ENCODE measurements at places on chromosomes 16 and 17.
A peak's percentile ranks its signal among the peaks of the same experiment; 100 is the strongest.

- DNase-seq, result no peak
Measured at GRCh38 chr17:57667461-57667923, 77.6 kb downstream of the CCDC182 start.

DNA sequence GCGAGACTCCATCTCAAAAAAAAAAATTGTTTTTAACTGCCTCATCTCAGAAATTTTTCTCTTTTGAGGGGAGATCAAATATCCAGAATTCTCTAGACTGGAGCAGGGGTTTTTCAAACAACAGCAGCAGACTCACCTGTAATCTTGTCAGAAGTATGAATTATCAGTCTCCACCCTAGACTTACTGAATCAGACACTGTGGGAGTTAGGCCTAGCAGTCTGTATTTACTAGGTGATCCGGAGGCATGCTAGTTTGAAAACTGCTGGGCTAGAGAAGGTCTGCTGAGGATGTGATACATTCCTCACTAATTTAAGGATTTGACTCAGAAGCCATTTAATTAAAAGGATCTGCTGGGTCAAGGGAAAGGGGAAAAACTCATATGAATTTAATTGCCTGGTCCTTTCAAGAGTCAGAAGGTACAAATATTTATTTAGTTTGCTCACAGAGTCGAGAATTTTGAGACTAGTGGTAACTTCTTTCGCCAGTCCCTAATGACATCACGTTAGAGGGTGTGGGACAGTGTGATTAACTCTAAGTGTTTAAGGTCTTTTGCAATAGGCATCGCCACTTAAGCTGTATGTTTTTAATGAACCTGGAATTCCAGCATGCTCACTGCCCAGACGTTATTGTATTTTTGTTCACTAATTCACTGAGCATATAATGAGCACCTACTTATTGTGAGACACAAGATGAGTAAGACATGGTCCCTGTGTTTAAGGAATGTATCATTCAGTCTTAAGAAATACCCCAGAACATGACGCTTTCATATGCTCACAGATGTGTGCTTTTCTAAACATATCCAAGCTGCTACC is 14.2 kb downstream of the ATP6V0A1 start:
- DNase-seq, result no peak

GRCh38 chr16:11401161-11402050 is 56.1 kb downstream of the RMI2 start:
- no peak for DNase-seq

- DNase-seq, result no peak
Measured at GRCh38 chr17:43212641-43213490, 1.2 kb downstream of the TMEM106A start.

GRCh38 chr16:58116529-58116928 is 12.7 kb downstream of the CFAP20 start:
- no peak for DNase-seq

DNA sequence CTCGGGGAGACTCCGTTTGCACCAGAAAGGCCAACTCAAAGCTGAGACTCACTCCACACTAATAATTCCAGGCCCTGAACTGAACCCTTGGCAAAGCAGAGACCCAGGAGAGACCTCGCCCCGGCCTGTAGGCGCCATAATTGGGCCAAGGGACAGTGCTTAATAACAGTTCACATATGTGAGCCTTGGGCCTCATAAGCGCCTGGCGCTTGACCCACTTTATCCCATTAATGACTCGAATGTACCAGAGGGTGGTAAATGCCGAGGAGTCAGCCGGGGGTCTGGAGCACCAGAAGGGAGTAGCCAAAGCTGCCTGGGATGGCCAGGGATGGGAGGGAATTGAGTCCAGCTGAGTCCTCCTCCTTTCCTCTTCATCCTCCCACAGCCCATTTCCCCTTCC is 24.6 kb downstream of the SLC6A4 start:
- no peak for DNase-seq

- no peak for DNase-seq
Measured at GRCh38 chr17:40325156-40326013, 16.4 kb downstream of the RARA start.

DNA sequence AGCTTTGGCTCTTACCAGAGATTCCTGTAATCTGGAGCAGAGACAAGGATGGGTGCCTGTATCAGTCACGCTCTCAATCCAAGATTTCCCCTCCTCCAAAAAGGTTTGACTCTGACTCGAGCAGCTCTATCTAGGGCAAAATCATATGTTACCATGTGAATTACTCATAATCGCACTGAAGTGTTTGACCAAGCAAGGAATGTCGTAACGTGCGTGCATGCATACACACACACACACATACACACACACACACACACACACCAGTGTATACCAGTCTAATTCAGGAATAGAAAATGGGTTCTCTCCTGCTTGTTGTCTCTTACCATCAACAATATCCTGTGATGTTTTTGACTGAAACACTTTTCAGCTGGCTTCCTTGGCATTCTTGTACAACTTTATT is 835.1 kb downstream of the KCNJ2 start:
- no peak for DNase-seq

- no peak for DNase-seq
Measured at GRCh38 chr17:17345686-17346427, 42.7 kb downstream of the NT5M start.

DNA sequence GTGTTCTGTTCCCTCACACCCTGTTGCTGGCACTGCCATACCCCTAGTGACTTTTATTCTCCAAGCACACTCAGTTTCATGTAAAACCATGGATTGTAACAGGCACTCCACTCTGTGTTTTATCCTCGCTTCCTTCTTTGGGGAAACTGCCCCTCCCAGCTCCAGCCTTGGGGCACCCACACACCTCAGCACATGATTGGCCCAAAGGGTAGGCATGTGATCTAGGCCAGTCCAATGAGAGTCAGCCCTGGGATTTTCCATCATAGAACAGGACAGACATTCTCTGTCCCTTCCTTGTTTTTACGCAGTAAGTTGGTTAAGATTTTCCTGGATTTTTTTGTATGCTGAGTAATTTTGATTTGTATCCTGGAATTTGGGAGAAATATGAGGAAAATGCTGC is 115.4 kb downstream of the C16orf95 start:
- no peak for DNase-seq

DNA sequence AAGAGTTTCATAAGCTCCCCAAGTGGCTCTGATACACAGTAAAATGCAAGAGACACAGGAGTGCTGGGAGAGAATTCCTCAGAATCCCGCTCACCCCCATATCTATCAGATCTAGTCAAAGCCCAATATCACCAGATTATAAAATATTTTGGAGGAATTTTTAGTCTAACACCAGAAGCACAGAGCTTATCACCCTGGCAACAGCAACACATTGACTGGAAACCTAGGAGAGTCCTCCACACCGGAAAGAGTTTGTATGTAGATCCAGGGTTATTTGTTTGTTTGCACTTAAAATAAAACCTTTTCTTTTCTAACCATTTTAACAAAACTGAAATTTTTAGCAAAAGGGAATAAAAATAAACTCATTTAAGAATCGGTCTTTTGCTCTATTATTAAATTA is 7.2 kb downstream of the SOX9 start:
- DNase-seq, result no peak

GRCh38 chr17:50779747-50780353 is 12.5 kb upstream of the ANKRD40CL start:
- DNase-seq, result peak; percentile 11
